ENCODE measurements at places on chromosomes 16 and 17.

- DNase-seq: peak; percentile 34
These were observed 390 bp downstream of the ZNRF1 start for GRCh38 chr16:74999219-74999608.

DNA sequence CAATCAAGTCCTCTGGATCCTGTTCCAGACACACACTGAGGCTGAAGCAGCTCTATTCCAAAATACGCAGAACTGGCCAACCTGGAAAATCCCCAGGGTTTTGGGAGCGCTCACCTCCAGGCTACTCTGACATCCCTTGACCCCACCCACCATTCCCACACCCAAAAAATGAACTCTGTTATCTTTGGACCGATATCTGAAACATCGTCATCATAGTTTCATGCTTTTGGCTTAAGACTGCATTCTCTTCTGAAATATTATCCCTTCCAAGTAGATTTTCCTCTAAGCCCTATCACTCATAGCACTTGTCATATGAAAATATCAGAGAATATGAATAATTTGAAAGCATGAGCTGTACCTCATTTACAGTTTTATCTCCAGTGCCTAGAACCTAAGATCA, 34.7 kb downstream of the VAT1L start:
- DNase-seq: no peak

- no peak for DNase-seq
These were observed 113.5 kb downstream of the NPIPB5 start for GRCh38 chr16:22624038-22624799.

- no peak for DNase-seq
These were observed 4.9 kb downstream of the HDAC5 start for GRCh38 chr17:44118427-44119050.

DNA sequence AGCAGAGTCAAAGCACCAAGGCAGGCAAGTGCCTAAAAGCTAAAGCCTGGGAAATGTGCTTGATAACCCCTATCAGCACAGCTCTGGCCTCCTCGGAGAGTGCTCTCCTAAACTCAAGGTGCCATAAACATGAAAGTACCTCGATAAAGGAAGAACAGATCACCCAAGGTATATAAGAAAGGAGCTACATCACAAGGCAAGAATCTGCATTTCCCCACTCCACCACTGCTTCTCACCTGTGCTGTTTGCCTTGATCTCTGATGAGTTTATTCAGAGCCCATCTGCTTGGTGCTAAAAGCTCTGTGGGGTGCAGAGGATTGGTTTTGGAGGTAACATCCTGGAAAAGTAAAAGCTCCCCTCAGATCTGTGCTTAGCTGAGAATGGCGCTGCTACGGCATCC, 449.5 kb upstream of the CDH5 start:
- no peak for DNase-seq

DNA sequence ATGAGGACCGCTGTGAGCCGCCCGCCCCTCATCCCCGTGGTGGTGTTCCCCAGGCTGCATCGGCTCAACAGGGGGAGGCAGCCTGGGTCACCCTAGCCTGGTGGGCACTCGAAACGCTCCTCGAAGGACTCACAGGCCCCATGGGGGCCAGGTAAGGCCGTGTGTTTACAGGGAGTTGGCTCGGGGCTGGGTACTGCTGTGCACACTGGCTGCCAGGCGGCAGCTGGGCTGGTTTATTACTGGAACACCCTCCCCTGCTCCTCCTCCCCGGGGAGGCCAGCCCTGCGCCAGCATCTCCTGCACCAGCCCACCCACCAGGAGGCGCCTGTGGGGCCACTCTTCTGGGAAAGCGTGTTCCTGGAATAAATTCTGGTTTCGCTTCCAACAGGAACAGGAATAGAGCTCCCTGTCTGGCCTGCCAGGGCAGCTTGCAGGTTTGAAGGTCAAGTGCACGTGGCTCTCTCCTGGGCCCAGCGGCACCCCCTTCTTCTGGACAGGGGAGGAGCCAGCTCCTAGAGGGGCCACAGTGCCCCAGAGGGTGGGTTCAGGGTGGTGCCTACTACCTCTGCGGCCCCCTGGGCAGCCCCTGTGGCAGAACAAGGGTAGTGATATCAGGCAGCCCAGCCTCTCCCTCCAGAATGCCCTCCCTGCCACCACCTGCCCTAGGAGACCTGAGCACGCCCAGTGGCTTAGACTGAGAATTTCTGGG, 11.3 kb downstream of the MCRIP1 start:
- DNase-seq: no peak

DNA sequence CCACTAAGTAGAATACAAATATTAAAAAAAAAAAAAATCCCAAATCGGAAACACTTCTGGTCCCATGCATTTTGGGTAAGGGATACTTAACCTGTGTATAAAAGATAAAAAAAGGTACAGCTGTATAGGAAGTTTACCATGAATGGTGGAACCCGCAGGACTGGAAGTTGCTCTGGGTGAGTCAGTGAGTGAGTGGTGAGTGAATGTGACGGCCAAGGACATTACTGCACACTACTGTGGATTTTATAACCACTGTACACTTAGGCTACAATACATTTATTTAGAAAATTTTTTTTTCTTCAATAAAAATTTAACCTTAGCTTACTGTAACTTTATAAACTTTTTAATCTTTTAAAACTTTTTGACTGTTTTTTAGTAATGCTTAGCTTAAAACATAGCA, 71.3 kb upstream of the BCAR1 start:
- DNase-seq: no peak

DNA sequence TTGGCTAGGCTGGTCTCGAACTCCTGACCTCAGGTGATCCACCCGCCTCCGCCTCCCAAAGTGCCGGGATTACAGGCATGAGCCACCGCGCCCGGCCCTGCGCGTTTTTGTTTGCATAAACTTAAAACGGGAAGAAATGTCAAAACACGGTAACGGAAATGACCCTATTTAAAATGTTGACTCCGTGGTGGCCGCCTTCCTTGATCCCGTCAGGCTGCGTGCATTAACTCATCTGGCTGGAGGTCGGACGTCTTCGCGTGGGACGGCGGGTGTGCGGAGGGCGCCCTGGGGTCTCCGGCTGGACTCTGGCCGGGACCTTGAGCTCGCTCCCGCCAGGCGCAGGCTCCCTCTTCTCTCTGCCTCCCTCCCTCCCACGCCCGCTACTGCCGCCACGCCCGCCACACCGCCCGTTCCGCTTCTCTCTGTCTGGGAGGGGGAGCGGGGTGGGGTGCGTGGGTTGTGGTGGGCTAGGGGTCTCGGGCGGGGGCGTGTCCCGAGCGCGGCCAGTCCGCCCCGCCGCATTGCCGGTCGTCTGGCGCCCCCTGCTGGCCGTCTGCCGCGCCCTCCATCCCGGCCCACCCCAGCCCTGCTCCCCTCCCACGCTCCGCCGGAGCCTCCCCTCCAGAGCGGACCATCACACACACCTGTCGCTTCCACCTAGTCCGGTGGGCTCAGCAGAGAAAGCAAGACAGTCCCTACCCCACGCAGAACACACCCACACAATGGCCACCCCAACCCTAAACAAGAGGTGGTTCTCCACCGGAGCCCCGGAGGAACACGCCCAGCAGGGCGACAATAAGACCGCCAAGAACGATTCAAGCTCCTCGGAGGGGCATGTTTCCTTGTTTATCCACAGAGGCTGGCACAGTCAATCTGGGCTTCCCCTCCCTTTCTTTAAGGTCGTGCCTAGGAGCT, 1.2 kb upstream of the CCDC42 start:
- DNase-seq: peak; percentile 80

DNA sequence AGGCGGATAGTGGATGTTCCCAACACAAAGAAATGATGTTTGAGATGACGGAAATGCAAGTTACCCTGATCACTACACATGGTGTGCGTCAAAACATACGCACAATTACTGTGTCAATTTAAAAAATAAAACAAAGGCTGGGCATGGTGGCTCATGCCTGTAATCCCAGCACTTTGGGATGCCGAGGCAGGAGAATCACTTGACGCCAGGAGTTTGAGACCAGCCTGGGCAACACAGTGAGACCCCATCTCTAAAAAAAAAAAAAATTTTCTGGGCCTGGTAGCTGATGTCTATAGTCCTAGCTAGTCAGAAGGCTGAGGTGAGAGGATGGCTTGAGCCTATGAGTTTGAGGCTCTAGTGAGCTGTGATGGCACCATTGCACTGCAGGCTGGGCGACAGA, 51.8 kb downstream of the TEKT5 start:
- no peak for DNase-seq

- no peak for DNase-seq
These were observed 145.2 kb downstream of the KCNJ2 start for GRCh38 chr17:70314506-70314905.

- peak; percentile 74 for DNase-seq
These were observed 14.5 kb upstream of the TMC7 start for GRCh38 chr16:18969050-18969854.
